ENCODE measurements at places on chromosomes 5 and 9.

DNA sequence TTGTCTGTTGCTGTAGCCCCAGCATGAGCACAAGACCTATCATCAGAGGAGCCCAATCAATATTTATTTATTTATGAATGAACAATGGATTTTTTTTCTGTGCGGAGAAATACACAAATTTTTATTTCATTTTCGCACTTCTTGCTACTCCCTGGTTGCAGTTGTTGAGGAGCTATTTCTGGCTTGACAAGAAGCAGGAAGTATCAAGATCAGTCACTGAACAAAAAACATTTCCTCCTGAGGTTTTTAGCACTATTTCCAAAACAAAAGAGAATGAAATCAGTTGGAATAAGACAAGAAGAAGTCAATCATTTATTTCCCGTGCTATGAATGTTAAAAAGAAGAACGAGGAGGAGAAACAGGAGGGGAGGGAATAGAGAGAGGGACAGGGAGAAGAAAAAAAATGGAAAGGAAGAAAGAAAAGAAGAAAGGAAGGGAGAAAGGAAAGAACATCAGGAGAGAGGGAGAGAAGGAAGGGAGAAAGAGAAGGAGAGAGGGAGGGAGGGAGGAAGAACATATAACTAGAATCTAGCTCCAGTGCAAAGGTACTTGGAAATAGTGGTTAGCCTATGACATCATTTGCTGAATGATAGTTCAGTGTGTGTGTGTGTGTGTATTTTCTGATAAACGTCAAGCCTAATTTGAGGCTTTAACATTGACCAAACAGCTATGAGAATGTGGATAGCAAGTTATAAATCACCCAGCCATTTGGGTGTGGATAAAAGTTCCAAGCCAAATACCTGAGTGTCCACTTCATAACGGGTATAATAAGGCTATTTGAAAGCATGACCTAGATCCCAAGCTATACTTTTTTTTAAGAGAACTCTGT lies 586.0 kb downstream of the EBF1 start:
- no peak for DNase-seq

GRCh38 chr5:142520885-142521284 lies 165.0 kb downstream of the FGF1 start:
- DNase-seq: no peak

GRCh38 chr5:135227064-135228022 lies 171.7 kb downstream of the MACROH2A1 start:
- DNase-seq: no peak

DNA sequence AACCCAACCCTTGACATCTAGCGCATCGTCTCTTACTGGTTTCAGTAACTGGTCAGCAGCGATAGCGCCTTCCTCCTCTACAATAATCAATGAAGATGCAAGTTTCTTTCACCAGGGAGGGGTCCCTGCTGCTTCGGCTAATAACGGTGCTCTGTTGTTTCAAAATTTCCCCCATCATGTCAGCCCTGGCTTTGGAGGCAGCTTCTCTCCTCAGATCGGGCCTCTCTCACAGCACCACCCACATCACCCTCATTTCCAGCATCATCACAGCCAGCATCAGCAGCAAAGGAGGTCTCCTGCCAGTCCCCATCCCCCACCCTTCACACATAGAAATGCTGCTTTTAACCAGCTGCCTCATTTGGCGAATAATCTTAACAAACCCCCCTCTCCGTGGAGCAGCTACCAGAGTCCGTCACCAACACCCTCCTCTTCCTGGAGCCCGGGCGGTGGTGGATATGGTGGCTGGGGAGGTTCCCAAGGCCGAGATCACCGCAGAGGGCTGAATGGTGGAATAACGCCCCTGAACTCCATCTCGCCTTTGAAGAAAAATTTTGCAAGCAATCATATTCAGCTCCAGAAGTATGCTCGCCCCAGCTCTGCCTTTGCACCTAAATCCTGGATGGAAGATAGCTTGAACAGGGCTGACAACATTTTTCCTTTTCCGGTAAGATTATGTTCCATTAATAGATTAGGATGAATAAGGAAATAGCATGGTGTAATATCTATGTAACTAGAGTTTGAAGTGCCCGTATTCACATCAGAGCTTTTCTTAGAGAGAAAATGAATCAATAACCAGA lies 2.2 kb downstream of the CPEB4 start:
- no peak for DNase-seq

DNA sequence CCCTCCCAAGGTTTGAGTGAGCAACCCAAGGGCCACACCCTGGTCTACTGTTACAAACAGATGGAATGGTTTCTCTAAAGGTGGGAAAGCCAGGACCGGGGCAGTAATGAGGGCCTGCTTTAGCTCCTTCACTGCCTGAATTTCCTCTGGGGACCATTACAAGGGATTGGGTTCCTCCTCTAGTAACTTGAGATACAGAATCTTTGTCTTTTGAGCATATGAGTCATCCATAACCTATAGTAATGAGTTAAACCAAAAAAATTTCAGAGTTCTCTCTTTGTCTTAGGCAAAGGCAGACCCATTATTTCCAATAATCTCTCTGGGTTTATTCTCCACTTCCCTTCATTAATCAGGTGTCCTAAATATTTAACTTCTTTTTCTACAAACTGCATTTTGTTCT lies 618.8 kb downstream of the HINT1 start:
- DNase-seq: no peak

- DNase-seq: no peak
Measured at GRCh38 chr9:128422783-128423150, 2.1 kb downstream of the CERCAM start.

GRCh38 chr5:124761010-124761409 lies 14.6 kb upstream of the ZNF608 start:
- no peak for DNase-seq

DNA sequence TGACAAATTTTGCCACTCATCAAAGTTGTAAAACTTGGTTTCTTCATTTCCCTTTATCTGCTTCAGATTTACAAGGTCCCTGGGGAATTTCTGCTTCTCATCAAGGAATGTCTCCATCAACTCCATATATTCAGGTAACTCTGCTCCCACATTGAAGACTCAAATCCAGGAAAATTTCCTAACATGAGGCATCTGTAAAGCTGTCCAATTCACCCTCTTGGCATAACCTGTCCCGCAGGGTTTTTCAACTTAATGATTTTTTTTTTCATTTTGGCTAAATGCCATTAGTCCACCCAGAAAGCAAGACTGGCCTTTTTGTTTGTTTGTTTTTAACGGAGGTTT lies 50.2 kb upstream of the SLC30A5 start:
- DNase-seq: no peak

DNA sequence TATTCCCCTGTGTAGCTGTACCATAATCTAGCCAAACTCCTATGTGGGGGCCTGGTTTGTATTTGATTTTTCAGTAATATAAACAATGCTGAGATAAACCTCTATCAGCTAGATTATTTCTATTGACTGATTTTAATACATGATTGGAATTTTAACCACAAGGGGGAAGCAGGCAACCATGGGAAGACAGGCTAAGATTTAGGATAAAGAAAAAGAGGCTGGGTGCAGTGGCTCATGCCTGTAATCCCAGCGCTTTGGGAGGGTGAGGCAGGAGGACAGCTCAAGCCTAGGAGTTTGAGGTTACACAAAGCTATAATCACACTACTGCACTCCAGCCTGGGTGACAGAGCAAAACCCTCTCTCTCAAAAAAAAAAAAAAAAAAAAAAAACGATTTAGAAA lies 18.1 kb upstream of the GPX3 start:
- no peak for DNase-seq

GRCh38 chr5:23071682-23072081 lies 218.5 kb upstream of the CDH12 start:
- DNase-seq: no peak

- DNase-seq: no peak
Measured at GRCh38 chr9:95857124-95857523, 18.4 kb upstream of the ERCC6L2 start.

DNA sequence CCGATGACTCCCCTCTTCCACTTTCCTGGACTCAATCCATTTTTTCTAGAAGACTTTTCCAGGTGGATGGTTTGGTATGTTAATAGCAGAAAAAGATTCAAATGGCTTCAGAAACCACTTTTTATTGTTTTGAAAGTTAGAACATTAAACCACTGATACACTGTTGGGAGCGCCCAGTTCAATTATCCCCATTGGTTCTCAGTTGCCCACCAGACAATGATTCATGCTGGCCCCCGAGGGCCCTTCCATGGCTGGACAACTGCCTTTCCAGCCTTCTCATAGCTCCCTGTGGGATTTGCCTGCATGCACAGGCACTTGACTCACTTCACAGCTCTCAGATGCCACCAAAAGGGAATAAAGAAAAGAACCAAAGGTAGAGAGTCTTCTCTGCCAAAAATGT lies 21.3 kb upstream of the ANKRD34B start:
- no peak for DNase-seq

DNA sequence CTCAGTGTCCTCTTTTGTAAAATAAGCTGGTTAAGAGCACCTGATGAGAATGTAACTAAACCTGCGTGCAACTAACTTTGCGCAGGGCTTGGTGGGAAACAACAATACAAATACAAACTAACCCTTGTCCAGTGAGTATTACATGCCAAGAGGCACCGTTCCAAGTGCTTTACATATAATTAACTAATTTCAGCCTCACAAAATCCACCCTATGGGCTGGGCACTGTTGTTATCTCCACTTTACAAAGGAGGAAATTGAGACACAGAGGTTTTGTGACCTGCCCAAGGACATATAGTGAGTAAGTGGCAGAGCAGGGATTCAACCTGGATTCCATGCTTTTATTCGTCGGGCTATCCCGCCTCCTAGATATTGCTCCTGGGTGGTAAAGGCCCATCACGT lies 26.2 kb upstream of the TNIP1 start:
- DNase-seq: no peak

GRCh38 chr5:160445132-160445531 lies 23.5 kb downstream of the PTTG1 start:
- no peak for DNase-seq

GRCh38 chr9:92969516-92970466 lies 22.5 kb downstream of the FGD3 start:
- no peak for DNase-seq

Data from CD4-positive, alpha-beta T cell treated with Interleukin-4 for 4 hours (primary cell).